ENCODE measurements at places on chromosomes 1 and 21.

- H3K36me3 ChIP-seq = no peaks in the 10 kb centered on the region
- H3K27ac ChIP-seq = no peak overlapping the region
- H3K4me1 ChIP-seq = no peaks in the 10 kb centered on the region
Measured at GRCh38 chr1:4563586-4563985, 90.8 kb upstream of the AJAP1 start.

DNA sequence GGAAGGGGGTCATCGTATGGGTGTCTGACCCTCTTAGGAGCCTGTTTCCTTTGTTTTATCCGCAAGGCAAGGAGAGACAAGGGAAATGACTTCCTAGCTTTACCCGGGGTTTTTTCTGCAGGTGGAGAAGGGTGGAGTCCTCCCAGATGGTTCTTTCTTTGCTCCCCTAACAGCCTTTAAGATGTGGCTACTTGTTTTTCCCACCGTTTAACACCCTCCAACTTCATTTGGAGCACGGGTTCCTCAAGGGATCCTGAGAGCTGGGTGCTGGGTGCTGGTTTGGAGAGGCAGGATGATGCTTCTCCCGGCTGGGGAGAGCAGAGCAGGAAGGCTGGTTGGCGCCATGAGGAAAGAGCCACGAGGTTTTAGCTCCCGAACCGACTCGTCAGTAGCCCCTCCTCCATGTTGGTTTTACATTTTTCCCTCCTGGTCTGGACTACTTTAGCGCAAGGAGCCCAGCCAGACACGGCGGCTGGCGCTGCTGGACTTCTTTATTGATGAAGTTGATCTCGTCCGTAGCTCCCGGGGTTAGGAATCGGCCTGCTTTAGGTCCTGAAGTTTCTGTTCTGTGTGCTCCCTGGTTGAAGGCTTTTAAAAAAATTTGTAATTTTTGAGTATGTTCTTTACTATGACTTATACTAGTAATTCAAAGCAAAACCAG, 1.4 kb downstream of the UCK2 start:
- peaks cover 8% of the 10 kb centered on the region for H3K36me3 ChIP-seq
- peak overlapping the region; percentile 98 for H3K4me3 ChIP-seq
- H3K27ac ChIP-seq = peak overlapping the region; percentile 95
- H3K4me1 ChIP-seq = peaks cover 37% of the 10 kb centered on the region

- no peak overlapping the region for H3K27ac ChIP-seq
- H3K4me3 ChIP-seq = no peak overlapping the region
- peaks cover 5% of the 10 kb centered on the region for H3K27me3 ChIP-seq
- no peak for DNase-seq
- peaks cover 40% of the 10 kb centered on the region for H3K4me1 ChIP-seq
Measured at GRCh38 chr1:244065063-244065793, 14.1 kb downstream of the ZBTB18 start.

- no peak for DNase-seq
- H3K36me3 ChIP-seq = peaks cover 2% of the 10 kb centered on the region
- no peak overlapping the region for H3K4me3 ChIP-seq
- H3K4me1 ChIP-seq = peaks cover 43% of the 10 kb centered on the region
Measured at GRCh38 chr1:45843474-45843905, 40.1 kb downstream of the MAST2 start.

DNA sequence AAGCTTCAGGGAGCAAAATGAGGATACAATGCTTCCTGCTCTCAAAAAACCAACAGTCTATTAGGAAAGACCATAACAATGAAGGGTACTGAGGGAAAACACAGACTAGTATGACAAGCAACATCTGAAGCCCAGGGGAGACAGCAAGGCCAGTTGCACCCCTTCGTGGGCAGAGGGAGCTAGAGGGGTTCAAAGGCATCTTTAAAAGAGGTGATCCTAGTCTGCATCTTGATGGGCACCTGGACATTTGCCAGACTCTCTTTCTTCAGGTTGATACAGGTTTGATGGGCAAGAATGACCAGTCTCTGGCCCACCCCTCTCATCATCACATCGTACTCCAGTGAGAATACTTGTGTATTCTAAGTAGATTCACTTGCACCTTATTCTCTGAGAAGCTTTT, 177.7 kb downstream of the VAV3 start:
- H3K4me1 ChIP-seq = no peaks in the 10 kb centered on the region
- no peak overlapping the region for H3K27ac ChIP-seq
- H3K36me3 ChIP-seq = no peaks in the 10 kb centered on the region
- no peak for DNase-seq
- H3K4me3 ChIP-seq = no peak overlapping the region
- peaks cover 8% of the 10 kb centered on the region for H3K27me3 ChIP-seq

DNA sequence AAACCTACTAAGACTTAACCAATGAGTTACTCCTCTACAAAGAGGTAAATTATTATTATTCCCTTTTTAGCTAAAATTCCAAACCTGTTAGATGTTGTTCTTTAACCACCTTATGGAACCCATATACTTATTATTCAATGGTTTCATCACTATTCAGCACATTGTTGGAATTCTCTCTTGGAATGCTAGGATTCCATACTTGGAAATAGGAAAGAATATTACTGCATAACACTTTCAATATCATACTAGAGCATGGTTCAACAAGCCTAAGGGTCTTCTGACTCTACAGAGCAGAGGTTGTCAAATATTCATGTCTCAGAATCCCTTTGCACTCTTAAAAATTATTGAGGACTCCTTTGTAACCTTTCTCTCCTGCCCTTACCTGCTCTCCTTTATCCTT, 69.4 kb downstream of the DEGS1 start:
- DNase-seq = no peak
- no peak overlapping the region for H3K27ac ChIP-seq
- H3K4me1 ChIP-seq = peaks cover 21% of the 10 kb centered on the region
- peaks cover 12% of the 10 kb centered on the region for H3K36me3 ChIP-seq
- no peaks in the 10 kb centered on the region for H3K27me3 ChIP-seq
- no peak overlapping the region for H3K4me3 ChIP-seq

DNA sequence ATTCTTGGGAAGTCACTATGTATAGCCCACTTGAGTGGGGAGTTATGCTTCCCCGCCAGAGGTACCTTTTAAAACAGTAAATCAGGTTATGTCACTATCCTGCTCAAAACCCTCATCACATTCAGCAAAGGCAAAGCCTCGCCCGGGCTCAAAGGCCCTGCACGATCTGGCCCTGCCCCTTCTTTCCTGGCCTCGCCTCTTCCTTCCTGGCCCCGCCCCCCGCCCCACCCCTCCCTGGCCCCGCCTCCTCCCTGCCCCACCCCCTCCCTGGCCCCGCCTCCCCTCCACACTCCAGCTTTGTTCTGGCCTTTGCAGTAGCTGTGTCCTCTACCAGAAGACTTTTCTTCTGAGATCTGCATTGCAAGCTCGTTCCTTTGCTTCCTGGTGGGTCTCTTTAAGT, 6.6 kb downstream of the LDLRAD2 start:
- peaks cover 18% of the 10 kb centered on the region for H3K27me3 ChIP-seq
- H3K4me1 ChIP-seq = peaks cover 26% of the 10 kb centered on the region
- no peak overlapping the region for H3K4me3 ChIP-seq

- no peak for DNase-seq
- H3K4me3 ChIP-seq = no peak overlapping the region
- H3K27me3 ChIP-seq = no peaks in the 10 kb centered on the region
- no peak overlapping the region for H3K27ac ChIP-seq
- no peaks in the 10 kb centered on the region for H3K36me3 ChIP-seq
- no peaks in the 10 kb centered on the region for H3K4me1 ChIP-seq
Measured at GRCh38 chr1:83860490-83861221, 138.3 kb downstream of the TTLL7 start.

GRCh38 chr1:237133921-237134320, 91.9 kb downstream of the RYR2 start:
- no peak for DNase-seq
- H3K4me3 ChIP-seq = no peak overlapping the region
- no peaks in the 10 kb centered on the region for H3K36me3 ChIP-seq
- no peaks in the 10 kb centered on the region for H3K4me1 ChIP-seq
- peaks cover 3% of the 10 kb centered on the region for H3K27me3 ChIP-seq
- no peak overlapping the region for H3K27ac ChIP-seq

Data from HFFc6 (cell line).